ENCODE measurements at places on chromosomes 11 and 22. TPM values are rescaled to one million over a fixed set of nuclear protein-coding genes. Genes with fewer than 3 reads are reported as not detected.
A peak's percentile ranks its signal among the peaks of the same experiment; 100 is the strongest.

- peak; percentile 48 for DNase-seq
Measured at GRCh38 chr11:134584706-134585445, 172.8 kb upstream of the B3GAT1 start.

GRCh38 chr11:20488352-20488751 is 100.8 kb downstream of the PRMT3 start:
- peak; percentile 9 for DNase-seq

DNA sequence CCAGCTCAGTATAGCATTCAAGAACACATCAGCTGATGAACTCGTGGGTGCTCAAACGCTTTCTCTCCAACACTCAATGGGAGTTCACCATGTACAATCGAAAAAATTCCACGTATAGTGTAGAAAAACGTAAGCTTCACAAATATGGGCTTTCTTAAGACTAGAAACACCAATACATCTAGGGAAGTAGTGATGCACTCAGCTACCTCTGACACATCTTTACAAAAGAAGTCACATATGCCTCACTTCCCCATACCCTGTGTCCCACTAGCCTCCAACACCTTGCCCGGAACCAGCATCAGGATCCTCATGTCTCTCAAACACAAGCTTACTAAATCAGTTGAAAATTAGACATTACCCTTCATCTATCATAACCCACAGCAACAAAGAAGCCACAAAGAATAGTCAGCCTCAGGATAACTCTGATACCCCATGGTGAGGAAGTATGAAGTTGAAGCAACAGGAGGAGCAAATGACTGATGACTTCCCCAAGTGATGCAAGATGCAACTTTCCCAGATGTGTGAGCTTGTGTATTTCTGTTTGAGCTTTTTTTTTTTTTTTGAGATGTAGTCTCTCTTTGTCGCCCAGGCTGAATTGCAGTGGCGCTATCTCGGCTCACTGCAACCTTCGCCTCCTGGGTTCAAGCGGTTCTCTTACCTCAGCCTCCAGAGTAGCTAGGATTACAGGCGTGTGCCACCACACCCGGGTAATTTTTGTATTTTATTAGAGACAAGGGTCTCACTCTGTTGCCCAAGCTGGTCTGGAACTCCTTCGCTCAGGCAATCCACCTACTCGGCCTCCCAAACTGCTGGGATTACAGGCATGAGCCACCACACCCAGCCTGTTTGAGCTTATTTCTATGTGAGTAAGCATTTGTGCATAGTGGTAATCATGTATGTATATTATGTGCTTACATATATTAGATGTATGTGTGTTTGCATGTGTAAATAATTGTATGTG is 8.5 kb upstream of the DENND5A start:
- DNase-seq, result no peak

- DNase-seq, result no peak
Measured at GRCh38 chr11:30775233-30775522, 189.0 kb upstream of the MPPED2 start.

- no peak for DNase-seq
Measured at GRCh38 chr22:39600491-39601179, 30.1 kb downstream of the CACNA1I start.

- DNase-seq, result no peak
Measured at GRCh38 chr11:16982256-16982671, 31.9 kb downstream of the PLEKHA7 start.

DNA sequence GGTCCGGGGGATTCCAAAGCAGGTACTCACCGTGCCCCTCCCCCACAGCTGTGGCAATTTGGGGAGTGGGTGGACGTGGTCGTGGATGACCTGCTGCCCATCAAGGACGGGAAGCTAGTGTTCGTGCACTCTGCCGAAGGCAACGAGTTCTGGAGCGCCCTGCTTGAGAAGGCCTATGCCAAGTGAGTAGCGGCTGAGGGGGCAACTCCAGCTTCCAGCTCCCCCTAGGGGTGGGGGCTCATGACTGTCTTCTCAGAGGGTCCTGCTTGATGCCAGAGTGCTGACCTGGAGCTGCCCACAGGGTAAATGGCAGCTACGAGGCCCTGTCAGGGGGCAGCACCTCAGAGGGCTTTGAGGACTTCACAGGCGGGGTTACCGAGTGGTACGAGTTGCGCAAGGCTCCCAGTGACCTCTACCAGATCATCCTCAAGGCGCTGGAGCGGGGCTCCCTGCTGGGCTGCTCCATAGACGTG is 4.2 kb downstream of the CAPN1 start:
- DNase-seq, result no peak

DNA sequence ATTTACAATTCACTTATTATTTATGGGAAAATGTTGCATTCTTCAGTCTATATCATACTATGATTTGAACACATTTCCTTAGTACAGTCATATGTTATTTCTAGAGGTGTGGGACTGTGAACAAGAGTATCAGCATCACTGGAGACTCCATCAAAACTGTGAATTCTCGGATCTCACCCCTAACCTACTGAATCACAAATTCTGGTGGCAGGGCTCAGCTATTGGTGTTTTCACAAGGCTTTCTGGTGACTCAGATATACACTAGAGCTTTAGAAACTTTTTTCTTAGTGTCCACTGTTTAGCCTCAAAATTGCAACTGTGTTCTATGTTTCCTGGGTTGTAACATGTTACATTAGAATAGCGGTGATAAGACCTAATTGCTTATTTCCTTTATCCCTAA is 352.9 kb upstream of the DDI1 start:
- no peak for DNase-seq

DNA sequence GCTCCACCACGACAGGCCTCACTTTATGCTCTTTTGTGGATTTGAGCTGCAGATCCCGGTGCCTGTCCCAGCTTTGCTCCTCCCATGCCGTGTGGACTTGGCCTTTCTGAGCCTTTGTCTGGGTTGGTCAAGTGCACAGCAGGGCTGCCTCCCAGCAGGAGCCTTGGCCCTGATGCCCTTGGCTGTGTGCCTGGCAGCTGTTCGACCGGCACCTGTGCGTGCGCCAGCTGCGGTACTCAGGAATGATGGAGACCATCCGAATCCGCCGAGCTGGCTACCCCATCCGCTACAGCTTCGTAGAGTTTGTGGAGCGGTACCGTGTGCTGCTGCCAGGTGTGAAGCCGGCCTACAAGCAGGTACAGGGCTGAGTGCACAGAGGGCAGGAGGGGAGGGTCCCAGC is 46.5 kb downstream of the MYO7A start:
- DNase-seq, result no peak

DNA sequence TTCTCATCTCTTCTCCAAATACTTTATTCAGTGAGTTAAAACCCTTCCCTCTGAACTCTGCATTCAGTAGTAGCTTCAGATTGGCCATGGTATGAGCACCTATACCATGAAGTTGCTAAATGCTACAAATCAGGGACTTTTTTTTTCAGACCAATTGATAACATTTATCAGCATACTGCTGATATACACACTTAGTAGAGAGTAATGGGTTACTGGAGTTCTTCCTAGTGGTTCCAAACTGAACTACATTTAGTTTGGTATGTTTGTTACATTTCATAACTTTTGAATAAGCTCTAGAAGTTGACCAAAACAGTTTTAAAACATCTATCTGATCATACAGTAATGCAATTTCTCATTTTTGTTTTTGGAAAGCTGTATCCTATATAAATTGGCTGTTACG is 104.7 kb downstream of the DCDC1 start:
- no peak for DNase-seq

- DNase-seq, result peak; percentile 16
Measured at GRCh38 chr22:30876915-30877553, 91.5 kb downstream of the MORC2 start.

- DNase-seq, result no peak
Measured at GRCh38 chr11:30758946-30759504, 172.9 kb upstream of the MPPED2 start.

DNA sequence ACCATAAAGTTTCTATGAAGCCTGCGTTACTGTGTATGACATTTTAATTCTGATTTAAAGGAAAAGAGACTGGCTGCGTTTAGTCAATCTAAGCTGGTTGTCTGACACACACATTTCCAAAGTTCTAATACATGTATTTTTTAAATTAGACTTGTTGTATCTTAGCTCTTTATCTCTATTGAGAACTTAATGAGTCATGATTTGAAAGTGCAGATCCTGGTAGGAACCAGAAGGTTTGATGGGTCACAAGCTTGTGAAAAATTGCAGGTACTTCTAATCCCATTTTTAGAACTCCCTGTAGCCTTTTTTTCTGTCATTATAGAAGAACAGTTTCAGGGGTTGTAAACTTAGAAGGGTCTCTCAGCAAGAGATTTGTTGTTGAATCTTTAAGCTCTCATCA is 210.3 kb downstream of the DDX10 start:
- no peak for DNase-seq

DNA sequence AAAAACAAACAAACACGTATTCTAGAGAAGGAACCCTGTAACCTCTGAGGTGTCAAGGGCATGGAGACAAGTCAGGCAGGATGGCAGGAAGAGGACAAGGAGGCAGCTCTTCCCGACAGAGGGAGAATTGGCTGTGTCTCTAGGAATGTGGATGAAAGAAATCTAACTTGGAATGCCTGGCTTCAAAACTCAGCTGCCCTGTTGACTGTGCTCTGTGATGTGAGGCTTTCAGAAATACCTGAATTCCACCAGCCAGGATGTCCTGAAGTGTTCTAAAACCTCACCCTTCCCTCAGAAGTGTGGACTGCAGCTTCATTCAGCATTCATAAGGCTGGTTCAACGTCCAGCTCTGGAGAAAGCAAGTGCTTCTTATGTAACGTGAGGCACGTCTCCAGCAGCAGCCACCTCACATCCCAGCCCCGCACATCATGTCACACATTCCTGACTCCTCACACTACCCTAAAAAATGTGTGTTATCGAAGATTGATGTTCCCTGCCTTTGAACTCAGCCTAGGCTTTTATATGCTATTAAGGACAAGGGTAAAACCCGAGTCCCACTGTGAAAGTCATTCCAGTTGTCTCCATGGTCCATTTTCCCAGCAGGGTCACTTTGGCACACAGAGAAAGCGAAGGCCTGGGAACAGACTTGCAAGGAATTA is 398.9 kb downstream of the ETS1 start:
- DNase-seq, result no peak

- no peak for DNase-seq
Measured at GRCh38 chr22:17999851-18000250, 24.5 kb downstream of the MICAL3 start.

Gene MPEG1
- polyA plus RNA-seq, result 7.7 TPM

Gene PARVG
- polyA plus RNA-seq, result 2.2 TPM

Gene EHF
- polyA plus RNA-seq, result 25.1 TPM

Gene CDC42EP2
- polyA plus RNA-seq, result 12.9 TPM

Gene COX8A
- polyA plus RNA-seq, result 336 TPM

Gene RAB1B
- polyA plus RNA-seq, result 142 TPM

Gene HTR3B
- 0.19 TPM for polyA plus RNA-seq
